GM23338 (cell line): ENCODE measurements at places on chromosomes 11 and 22. TPM values are rescaled to one million over a fixed set of nuclear protein-coding genes. Genes with fewer than 3 reads are reported as not detected.

The KDM4E gene
- polyA plus RNA-seq: not detected in 2 replicates

DNA sequence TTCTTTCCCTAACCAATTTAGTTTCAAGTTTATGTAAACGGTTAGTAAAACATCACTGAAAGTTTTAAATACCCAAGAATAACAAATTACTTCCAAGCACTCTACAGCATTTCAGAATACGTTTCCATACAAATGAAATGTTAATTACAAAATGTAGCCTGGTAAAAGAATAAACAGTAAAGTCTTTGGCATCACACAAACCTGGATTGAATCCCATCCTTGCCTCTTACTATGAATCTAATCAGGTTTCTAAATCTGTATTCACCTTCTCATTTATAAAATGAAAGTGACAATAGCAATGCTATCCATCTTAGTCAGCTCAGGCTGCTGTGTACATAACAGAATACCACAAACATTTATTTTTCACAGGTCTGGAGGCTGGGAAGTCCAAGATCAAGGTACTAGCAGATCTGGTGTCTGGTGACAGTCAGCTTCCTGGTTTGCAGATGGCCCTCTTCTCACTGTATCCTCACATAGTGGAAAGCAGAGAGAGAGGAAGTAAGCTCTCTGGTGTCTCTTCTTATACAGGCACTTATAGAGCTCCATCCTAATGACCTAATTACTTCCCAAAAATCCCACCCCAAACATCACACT is 19.2 kb downstream of the FAM168A start:
- DNase-seq: no peak

The IGF2 gene
- polyA plus RNA-seq: 4.0 and 4.4 TPM in 2 replicates

DNA sequence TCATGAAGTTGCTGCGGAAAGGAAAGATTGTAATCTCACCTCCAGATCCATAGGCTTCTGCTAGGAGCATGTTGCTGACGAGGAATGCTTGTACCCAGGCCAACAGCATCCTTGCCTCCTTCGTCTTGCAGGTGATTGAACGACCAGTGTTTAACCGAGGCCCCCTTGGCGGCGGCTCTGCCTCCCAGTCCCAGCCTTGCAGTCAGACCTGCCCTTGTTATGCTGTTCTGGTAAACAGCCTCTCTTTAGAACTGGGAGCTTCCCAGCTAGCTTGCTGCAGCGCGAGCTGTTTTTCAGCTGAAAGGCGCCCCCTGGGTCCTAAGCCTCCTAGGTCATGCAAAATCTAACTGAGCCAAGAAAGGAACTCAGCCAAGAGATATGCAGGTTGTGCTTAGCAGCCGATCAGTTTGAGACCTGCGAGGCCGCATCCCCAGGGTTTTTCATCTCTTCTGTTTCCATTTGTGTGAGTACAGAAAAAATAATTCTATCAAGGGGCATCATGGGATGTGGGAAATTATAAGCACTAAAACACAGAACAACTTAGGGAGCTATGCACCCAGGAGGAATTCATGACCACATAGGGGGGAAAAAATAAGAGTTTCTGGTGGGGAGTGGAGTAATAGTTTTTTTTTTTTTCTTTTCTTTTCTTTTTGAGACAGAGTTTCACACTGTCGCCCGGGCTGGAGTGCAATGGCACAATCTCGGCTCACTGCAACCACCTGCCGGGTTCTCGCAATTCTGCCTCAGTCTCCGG is at the start of gene PIK3IP1:
Gene PIK3IP1 (minus strand): TSS at position 253 of the 754 bp plus-strand sequence. CDS start 144 bp downstream, at position 109.
- DNase-seq: peak; percentile 98

DNA sequence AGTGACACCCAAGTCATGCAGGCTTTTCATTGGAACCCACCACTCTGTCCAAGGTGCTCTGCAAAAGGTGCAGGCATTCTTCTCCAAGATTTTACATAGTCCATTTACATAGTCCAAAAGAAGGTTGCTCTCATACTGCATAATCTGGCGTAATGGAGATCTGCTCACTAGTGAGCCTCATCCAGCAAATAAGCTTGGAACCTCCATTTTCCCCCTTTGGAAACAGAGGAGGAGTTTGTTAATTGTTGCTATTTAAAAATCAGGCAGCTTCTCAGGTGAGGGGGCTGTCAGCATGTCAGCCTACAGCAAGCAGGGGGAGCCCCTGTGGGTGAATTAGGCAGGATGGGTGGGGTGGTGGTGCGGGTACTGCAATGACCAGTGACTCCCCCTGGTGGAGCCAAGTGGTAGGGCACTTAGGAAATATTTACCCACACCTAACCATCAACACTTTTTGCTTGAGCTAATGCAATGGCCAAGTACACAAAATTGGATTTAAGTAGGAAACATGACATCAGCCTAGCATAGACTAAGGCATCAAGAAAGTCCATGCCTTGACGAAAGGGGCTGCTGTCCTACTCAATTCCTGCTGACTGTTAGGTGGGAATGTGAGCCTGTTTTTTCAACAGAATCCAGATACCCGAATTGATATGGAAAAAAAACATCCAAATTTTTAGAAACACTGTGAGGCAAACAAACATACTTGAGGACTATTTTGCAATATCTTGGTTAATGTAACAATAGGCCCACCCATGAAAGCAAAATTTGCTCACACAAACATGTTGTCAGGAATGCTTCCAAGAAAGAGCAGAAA is 64.5 kb downstream of the AMBRA1 start:
- DNase-seq: peak; percentile 91

DNA sequence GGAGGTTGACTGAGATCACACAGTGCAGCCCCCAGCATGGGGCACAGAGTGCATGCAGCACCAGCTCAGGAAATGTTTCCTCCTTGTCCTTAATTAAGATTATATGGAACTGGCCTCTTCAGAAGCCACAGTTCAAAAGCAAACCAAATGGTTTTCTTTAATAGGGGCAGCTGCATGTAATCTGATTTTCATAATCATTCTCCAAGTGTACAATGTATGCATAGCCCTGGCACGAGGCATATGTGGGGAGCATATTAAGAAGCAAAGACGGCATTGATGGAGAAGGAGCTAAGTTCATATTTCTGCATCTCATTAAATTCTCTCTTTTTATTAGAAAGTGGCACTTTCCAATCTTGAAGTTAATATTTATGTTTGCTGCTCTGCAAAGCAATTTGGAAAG is 9.9 kb upstream of the PARVB start:
- DNase-seq: no peak

The OR8G1 gene
- not detected in 2 replicates for polyA plus RNA-seq

DNA sequence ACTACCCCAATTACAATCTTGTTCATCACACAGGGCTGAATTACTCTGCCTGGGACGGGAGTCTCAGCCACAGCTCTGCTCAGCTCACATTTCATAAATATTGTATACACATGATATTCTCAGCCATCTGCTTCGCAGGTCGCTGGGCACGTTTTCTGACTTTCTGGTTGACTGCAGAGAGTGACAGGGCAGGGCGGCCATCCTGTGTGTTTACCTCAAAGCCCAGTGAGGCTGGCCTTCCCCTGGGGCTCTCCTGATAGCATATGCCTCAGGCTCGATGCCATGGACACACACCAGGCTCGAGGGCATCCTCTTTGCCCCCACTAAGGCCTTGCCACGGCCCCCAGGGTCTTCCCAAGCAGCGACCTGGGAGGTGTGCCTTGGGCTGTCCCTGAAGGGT is 345.0 kb downstream of the CADM1 start:
- no peak for DNase-seq

The OR2AG2 gene
- 0.11 and 0.26 TPM in 2 replicates for polyA plus RNA-seq

DNA sequence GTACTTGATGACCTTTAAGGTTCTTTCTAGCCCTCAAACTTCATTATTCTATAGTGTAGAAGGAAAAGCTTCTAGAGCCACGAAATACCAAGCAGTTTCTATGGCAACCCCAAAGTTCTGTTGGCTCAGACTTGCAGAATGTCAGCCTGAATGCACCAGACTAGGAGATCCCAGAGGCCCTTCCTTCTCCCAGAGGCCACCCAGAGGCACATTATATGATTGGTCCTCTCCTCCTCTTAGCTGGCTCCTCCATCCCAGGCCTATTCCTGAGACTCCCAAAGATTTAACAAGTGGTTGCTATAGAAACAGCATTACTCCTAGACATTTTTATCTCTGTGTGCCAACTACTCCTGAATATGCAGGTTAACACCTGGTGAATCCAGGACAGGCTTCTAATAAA is 69.2 kb upstream of the CCDC90B start:
- no peak for DNase-seq

GRCh38 chr22:48711669-48712068 is 1116.0 kb downstream of the BRD1 start:
- DNase-seq: no peak

The XKR3 gene
- 0.30 TPM in 1 of 2 replicates, not detected in the other for polyA plus RNA-seq

The NLRP6 gene
- 0.15 TPM in 1 of 2 replicates, not detected in the other for polyA plus RNA-seq

The OR5J2 gene
- polyA plus RNA-seq: not detected in 2 replicates

DNA sequence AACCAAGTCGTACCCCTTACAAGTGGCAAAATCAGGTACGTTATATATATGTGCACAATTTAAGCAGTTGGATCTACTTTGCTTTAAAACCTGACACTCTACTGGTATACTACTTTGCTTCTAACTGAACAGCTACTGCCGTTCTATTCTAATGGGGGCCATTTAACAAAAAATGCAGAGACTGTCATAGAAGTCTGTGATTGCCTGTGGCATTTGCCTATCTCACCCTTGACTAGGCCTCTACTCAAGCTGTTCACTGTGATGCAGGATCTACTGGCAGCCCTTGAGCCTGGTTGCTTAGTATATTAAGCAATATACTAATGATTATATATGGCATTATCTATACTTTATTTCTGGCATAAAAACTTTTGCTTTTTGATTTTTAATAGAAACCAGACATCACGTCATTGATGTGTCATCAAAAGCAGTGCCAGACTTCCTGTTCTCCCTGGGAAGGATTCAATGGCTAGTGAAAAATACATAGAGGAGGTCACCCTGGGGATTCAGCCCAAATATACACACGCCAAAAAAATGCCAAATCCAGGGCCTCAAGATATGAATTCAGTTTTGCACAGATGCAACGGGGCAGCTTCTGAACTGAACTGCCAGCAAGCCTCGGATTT is 40.0 kb upstream of the FIBIN start:
- DNase-seq: no peak

DNA sequence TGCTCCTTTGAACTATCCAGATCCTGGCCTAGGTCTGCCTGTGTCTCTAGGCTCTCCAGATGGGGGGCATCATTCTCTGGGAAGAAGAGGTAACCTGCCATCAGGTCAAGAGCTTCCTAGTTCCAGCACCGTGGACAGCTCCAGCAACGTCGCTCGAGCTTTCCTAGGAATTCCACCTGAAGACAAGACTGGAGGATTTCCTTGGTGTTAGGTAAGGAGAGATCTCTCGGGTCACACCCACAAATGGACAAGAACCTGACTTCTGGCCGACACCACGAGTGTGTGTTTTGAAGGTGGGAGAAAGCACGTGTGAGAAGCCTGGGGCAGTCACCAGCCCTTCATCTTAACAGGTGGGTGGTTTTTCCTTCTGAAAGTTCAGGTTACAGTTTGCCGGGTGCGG is 1.2 kb downstream of the PRG3 start:
- peak; percentile 93 for DNase-seq

GRCh38 chr11:69094111-69094914 is 45.6 kb downstream of the TPCN2 start:
- DNase-seq: no peak

GRCh38 chr11:96456111-96456510 is 66.3 kb downstream of the JRKL start:
- peak; percentile 62 for DNase-seq

DNA sequence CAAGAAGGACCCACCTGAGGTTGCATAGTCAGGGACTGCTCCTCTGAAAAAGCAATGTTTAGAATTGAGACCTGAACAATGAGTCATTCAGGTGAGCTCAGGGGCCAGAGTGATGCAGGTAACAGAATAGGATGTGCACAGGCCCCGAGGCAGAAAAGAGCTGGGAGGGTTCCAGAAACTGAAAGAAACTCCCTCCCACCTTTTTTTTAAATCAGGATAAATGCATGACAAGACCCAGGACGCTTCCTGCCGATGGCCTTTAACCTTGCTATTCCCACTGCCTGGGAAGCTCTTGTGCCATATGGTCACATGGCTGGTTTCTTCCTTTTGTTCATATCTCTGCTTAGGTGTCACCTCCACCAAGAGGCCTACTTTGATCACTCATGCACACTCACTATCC is 214.2 kb upstream of the ZBED5 start:
- peak; percentile 68 for DNase-seq

GRCh38 chr11:108670451-108670850 is 5.6 kb downstream of the DDX10 start:
- DNase-seq: peak; percentile 21

The PLAAT4 gene
- polyA plus RNA-seq: 4.6 and 5.0 TPM in 2 replicates

The HYOU1 gene
- 48.2 and 51.6 TPM in 2 replicates for polyA plus RNA-seq

DNA sequence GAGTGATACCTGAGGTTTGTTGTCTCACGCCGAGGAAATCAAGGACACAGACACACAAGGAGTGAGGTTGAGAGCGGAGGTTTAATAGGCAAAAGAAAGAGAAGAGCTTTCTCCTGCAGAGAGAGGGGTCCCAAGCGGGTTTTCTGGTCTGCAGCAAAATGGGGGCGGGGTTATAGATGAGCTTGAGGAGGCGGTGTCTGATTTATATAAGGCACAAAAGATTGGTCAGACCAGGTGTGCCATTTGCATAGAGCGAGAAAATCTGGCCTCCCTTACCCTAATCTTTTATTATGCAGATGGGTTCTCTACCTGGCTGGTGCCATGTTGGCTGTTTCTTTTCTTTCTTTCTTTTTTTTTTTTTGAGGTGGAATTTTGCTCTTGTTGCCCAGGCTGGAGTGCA is 11.8 kb downstream of the C11orf96 start:
- DNase-seq: peak; percentile 88

DNA sequence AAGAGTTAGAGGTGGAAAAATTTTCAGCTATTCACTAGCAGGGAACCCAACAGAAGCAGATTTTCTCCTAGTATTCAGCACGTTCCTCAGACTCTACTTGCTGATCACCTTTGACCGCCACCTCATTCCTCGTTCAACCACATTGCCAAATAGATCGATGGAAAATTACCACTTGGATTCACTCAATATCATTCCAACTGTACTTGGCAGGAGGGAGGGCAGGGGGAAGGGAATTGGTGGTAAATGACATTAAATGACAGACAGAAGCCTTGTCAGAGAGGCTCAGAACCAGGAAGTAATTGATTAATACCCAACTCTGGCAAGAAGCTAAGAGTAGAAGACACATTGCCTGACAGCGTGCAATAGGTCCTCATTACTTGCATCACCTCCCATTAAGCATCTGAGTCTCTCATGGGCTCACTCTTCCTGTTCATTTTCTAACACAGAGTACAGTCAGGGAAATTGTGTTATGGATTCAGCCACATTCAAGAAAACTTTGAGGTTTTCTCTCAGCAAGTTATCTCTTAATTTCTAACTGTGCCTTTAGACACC is 240.5 kb upstream of the FAT3 start:
- DNase-seq: no peak

The GAB4 gene
- 0.37 and 1.7 TPM in 2 replicates for polyA plus RNA-seq

GRCh38 chr22:41989246-41989645 is 9.3 kb upstream of the WBP2NL start:
- DNase-seq: no peak

GRCh38 chr11:104394508-104394907 is 230.6 kb upstream of the PDGFD start:
- no peak for DNase-seq

- DNase-seq: no peak
Observed at GRCh38 chr11:44527476-44527875, 38.0 kb upstream of the CD82 start.

GRCh38 chr11:68312780-68313573 is 586 bp downstream of the LRP5 start:
- peak; percentile 47 for DNase-seq

- DNase-seq: no peak
Observed at GRCh38 chr22:36183446-36183845, 18.2 kb downstream of the APOL4 start.
